Stimulated activated CD8-positive, alpha-beta memory T cell treated with anti-CD3 and anti-CD28 coated beads, Interleukin-4, amount 100 ng/mL, for 1 hour (primary cell): ENCODE measurements at places on chromosomes 7 and 10.

- DNase-seq = no peak
These were observed 43.7 kb downstream of the JAZF1 start for GRCh38 chr7:28136885-28137284.

DNA sequence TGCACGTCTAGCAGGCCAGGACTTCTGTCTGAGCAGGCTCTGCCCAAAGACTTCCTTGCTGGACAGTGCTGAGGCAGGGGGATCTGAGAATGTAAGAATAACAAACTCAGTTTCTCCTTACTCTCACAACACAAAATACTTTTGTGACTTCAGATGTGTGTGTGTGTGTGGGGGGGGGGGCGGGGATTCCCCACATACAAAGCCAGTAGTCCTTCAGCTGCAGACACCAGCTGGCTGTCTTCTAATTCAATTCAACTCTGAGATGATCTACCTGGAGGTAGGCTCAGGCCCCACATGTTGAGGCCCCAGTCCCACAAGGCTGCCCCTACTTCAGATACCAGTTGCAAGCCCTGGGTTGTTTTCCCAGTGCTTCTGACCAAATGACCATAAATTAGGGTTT, 4.7 kb upstream of the CXCL12 start:
- no peak for DNase-seq

DNA sequence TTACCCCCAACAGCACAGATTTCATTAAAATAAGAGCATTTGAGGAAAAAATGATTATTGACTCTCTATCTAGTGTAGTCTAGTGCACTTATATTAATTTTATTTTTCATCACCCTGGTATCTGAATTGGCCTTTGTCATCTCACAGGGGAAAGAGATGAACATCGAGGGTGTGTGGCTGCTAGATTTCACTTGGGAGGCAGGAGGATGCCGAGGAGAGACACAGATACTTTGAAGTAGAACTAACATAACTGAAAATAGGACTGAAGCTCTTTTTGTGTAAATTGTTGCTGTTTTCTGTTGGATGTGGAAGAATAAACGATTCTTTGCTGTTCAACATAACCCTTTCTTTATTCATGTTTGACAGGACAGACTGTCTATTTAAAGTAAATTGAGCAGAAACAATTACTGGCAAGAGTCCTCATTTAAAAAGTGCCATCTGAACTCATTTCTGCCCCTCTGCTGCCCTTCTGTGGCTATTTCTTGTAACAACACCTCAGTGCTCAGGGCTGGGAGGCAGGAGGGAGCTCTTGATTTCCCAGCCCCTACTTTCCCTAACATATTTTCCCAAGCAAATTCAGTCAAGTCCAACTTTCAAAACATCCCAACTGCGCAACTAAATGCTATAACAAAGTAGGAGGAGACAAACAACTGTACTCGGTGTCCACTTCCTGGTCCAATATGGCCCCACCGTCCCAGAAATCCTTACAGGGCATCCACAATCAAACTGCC, 15.6 kb downstream of the LYZL1 start:
- no peak for DNase-seq

- DNase-seq = no peak
These were observed 30.9 kb downstream of the NMT2 start for GRCh38 chr10:15137636-15138035.

DNA sequence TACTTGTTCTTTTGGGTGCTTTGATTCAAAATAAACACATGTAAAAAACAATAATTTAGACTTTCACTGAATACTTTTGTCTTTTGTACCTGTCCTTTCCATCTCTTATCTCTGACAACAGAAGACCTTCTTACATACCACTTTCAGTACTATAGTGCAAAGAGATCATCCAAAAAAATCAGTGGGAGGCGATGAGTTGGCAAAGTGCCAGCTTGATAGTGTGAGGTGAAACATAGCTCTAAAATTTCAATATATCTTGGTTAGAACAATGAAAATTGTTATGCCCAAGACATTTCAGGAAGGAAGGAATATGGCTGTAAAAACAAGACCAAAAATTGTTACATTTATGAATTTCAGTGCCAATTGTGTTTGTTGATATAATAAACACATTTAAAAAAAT, 390.2 kb upstream of the COBL start:
- DNase-seq = no peak

GRCh38 chr10:19549503-19549902, 266.7 kb upstream of the PLXDC2 start:
- DNase-seq = no peak

DNA sequence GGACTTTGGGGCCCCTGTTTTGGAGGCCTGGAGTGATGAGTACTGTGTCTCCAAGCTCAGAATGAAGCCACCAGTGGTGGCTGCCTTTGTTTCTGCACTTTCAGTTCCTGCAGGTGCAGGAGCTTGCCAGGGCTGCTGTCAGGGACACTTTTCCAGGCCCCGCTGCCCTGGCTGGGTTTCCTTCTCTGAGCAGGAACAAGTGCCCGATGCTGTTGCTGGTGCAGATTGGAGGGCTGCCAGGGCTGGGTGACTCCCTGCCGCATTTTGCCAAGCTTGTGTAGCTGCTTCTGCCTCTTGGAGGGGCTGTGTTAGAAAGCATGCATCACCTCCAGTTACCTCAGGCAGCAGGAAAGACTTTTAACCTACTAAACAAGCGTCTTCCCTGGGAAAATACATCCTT, 211.1 kb downstream of the MGMT start:
- DNase-seq = no peak

- DNase-seq = no peak
These were observed 96.0 kb upstream of the IKZF1 start for GRCh38 chr7:50208378-50208982.

GRCh38 chr7:148700661-148701064, 2.0 kb downstream of the CUL1 start:
- DNase-seq = no peak

GRCh38 chr7:143974459-143974858, 19.8 kb downstream of the OR2F1 start:
- no peak for DNase-seq

DNA sequence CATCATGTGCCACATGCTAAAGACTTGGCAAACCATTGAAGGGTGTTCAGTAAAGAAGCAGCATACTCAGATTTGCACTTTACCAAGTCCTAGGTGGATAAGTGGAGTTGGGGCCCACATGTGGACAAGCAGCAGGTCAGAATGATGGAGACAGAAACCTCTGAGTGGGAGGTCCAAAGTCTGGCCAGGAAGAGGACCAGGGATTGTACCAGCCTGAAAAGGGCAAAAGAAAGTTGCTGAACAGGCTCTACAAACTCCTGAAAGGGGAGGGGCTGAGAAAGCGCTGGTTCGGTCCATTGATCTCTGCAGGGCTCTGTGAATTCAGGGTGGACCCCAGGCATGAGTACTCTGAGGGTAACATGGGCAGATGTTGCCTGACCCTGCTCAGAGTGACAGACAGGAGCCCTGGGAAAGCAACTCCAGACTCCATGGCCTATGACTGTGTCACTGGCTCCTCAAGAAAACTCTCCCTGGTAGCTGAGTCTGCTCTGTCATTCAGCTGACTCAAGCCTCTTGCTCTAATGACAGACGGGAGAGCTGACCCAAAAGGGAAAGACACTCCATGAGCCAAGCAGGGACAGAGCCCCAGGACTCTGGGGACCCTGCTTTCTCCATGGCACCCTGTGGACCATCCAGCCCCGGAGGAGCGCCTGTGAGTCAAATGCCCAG, 68.5 kb downstream of the TBXAS1 start:
- DNase-seq = no peak

GRCh38 chr10:88386204-88386788, 196.8 kb downstream of the RNLS start:
- DNase-seq = no peak

GRCh38 chr10:122239578-122240257, 31.4 kb upstream of the BTBD16 start:
- no peak for DNase-seq

- DNase-seq = no peak
These were observed 5.2 kb downstream of the NAMPT start for GRCh38 chr7:106279425-106280197.

DNA sequence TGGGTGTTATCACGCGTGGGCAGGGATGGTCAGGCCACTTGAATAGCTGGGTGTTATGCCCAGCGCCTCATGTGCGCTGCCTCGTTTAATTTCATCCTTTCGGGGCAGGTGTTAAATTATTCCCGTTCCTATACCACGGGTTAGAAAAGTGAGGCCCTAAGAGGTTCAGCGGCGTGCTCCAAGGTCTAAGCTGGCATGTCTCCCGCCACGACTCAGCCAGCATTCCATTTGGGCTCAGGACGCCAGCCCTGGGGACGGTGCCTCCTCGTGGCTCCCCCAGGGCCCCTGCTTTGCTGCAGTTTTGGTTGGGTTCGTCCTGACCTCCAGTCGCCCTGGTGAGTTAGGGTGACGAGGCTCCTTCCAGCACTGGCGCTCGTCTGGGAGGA, 124.5 kb downstream of the TRRAP start:
- no peak for DNase-seq
